ACHN (cell line): ENCODE measurements at places on chromosomes 5 and 9.
A peak's percentile ranks its signal among the peaks of the same experiment; 100 is the strongest.

GRCh38 chr5:170408226-170408625, 19.1 kb upstream of the KCNMB1 start:
- DNase-seq = no peak

DNA sequence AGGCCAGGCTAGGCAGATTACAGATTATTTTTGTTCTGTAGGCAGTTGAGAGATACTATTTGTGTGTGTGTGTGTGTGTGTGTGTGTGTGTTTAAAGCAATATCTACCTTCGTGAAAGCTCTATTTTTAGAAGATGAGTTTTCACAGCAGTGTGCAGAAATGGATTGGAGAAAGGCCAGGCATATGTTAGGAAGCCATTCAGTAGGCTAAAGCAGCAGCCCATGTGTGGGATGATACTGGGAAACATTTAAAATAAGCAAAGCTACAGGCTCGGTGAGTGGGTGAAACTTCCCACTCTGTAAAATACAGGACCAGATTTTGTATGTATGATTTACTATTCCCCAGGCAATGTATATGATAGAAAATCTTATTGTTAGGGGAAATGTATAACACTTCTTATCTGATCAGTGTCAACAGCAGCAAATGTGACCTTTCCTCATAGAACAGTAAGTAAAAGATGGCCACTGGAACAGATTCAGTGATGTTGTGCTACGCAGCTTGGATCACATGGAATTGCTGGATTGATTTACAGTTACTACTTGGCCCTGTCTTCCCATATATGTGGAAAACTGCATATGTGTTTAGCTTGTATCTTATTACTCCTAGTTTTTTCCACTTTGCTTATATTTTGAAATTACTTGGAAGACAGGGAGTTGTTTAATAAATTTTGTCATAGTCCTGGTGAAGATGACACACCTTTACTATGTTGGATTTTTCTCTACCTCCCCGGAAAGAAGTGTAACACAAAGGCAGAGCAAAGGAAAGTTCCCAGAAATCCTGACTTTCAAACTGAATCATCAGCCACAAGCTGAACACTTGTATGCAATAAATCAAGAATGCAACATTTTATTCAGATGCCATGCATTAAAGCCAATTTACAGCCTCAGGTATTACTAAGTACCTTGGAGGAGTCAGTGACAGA, 1077.7 kb upstream of the SEMA6A start:
- no peak for DNase-seq

DNA sequence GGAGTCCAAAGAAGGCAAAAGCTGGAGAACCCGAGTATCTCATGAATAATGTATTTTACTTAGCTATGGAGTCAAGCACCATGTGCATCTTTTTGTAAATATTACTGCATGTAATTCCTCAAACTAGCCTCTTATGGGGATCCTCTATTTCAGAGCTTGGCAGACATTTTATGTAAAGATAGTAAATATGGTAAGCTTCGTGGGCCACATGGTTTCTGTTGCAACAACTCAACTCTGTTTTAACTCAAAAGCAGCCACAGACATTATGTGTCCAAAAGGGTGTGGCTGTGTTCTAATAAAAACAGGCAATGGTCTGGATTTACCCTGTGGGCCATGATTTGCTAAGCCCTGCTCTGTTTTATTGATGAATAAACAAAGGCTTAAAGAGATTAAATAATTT, 17.3 kb downstream of the DAPK1 start:
- DNase-seq = no peak

- peak; percentile 91 for DNase-seq
Measured at GRCh38 chr5:116442095-116442534, 132.5 kb downstream of the SEMA6A start.

DNA sequence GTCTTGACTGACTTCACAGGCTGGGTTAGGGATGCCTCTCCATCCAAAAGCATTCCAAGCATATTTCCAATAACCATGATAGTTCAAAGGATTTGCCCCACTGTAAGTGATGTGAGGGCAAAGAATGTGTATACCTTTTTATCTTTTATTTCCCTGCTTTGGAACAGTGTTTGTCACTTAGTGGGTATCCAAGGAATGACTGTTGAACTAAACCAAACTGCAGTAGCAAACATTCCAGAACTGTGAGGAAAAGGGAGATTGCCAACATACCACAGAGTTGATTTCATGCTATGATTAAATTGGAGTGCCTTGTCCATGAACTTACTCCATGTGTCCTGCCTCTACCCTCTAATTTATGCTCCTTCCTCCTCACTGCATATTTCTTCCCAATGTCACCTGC, 400.0 kb downstream of the KIAA0825 start:
- peak; percentile 79 for DNase-seq

- DNase-seq = no peak
Measured at GRCh38 chr5:152632360-152632759, 227.3 kb upstream of the NMUR2 start.

DNA sequence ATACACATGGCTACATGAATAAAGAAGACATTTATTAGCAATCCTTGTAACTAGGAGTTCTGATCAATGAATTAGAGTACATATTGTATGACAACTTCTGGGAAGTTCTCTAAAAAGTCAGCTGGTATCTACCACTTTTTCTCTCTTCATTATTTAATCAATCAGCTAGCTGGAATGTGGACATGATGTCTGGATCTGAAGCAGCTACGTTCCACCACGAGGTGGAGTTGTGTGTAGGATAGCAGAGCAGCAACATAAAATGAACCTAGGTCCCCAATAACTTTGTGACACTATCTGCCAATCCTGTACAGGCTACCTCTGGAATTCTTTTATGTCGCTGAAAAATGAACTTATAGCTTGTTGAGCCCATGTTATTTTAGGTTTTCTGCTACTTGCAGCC, 32.9 kb upstream of the ENTREP1 start:
- no peak for DNase-seq

GRCh38 chr5:134813827-134814226, 31.9 kb upstream of the C5orf24 start:
- no peak for DNase-seq

- DNase-seq = no peak
Measured at GRCh38 chr9:9819886-9820285, 792.9 kb downstream of the PTPRD start.

- DNase-seq = no peak
Measured at GRCh38 chr5:173884402-173885053, 3.6 kb upstream of the CPEB4 start.

DNA sequence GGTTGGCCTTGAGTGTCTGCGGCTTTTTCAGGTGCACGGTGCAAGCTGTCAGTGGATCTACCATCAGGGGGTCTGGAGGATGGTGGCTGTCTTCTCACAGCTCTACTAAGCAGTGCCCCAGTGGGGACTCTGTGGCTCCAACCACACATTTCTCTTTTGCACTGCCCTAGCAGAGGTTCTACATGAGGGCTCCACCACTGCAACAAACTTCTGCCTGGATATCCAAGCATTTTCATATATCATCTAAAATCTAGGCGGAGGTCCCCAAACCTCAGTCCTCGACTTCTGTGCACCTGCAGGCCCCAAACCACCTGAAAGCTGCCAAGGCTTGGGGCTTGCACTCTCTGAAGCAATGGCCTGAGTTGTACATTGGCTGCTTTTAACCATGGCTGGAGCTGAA, 601.5 kb downstream of the MTRR start:
- no peak for DNase-seq

DNA sequence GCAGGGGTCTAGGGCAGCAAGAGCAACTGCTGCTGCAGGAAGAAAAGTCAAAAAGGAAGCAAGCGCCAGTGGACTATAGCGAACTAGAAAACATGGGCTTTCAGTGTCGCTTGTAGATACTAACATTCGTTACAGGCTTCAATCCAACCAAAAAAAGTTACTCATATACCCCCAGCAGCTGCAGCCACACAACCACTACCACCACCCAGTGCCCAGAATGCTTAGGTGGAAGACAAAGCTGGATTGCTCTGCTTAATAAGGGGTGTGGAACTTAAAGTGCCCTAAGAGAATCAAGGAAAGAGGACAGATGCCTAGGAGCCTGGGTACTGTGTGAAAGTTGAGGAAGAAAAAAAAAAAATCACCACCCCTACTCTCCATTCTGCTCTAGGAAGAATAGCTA, 203.6 kb downstream of the ELAVL2 start:
- no peak for DNase-seq

GRCh38 chr9:131500377-131500776, 2.3 kb upstream of the POMT1 start:
- no peak for DNase-seq

- DNase-seq = peak; percentile 95
Measured at GRCh38 chr5:133240425-133241091, 188.7 kb downstream of the HSPA4 start.

DNA sequence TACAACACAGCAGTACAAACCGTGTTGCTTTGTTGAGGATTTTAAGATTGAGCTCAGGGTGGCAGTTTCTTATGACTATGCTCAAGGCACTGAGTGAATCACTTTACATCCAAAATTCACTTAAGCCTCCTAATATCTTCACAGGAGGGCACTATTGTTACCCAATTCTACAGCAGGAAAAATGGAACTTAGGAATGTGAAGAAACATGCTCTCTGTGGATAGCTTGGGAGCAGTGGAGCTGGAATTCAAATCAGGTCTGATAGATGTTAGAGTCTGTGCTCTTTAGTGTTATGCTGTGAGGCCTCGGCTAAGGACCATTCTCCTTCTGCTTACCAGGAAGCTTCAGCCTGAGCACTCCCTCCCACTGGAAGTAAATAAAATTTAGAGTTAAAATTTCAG, 18.7 kb upstream of the HMHB1 start:
- DNase-seq = no peak

GRCh38 chr5:9716838-9717281, 86.7 kb upstream of the TAS2R1 start:
- DNase-seq = no peak

DNA sequence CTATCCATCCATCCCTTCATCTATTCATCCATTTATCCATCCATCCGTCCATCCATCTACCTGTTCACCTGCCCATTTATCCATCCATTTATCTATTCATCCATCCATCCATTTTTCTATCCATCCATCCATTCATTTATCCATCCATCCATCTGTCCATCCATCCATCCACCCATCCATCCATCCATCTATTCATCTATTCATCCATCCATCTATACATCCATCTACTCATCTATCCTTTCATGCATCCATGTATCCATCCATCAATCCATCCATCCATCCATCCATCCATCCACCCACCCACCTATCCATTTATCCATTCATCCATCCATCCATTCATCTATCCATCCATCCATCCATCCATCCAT, 10.8 kb downstream of the COL27A1 start:
- DNase-seq = no peak

- no peak for DNase-seq
Measured at GRCh38 chr5:76489877-76490688, 87.0 kb downstream of the IQGAP2 start.

GRCh38 chr5:136225796-136226195, 32.8 kb upstream of the SMIM32 start:
- peak; percentile 7 for DNase-seq

DNA sequence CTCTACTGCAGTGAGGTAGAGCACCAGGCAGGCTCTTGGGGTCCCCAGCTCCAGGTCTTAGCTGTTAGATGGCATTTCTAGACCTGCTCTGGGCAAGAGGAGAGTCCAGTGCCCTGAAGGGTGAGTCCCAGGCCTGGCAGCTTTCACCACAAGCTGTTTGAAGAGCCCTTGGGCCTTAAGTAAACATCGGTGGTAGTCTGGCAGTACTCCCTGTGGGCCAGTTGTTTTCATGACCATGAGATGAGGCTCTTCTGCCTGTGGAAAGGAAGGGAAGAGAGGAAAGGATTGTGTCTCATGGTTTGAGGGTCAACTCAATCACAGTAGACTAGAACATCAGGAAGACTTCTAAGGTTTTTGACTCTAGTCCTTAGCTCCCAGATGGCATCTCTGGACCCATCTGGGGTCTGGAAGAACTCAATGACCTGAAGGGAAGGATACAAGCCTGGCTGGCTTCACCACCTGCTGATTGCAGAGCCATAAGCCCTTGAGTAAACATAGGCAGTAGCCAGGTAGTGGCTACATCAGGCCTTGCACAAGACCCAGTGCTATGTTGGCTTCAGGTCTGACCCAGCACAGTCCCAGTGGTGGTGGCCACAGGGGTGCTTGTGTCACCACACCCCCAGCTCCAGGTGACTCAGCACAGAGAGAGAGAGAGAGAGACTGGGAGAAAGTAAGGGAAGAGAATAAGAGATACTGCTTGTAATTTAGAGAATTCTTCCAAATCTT, 114.3 kb upstream of the PCSK5 start:
- no peak for DNase-seq

GRCh38 chr5:96433066-96433447, at the start of gene PCSK1:
TSS of gene PCSK1 (minus strand) at chr5:96433248. CDS start at chr5:96433042, 206 bp downstream.
- no peak for DNase-seq

GRCh38 chr5:170147753-170148264, 42.1 kb downstream of the FOXI1 start:
- DNase-seq = no peak

DNA sequence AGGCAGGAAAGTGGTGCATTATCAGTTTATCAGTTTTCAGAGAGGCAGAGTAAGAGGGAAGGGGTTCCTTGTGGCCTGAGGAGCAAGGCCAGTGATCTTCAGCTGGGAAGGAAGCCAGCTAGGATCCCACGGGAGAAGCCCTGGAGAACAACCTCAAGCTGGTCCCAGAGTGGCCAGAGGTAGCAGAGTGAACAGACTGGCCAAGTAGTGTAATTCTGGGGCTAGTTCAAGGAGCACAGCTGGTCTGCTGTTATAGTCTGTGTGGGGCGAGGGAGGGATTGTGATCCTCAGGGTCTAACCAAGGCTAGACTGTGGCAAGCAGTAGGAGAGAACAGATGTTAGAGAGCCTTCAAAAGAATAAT, 164.6 kb downstream of the CARTPT start:
- DNase-seq = no peak

DNA sequence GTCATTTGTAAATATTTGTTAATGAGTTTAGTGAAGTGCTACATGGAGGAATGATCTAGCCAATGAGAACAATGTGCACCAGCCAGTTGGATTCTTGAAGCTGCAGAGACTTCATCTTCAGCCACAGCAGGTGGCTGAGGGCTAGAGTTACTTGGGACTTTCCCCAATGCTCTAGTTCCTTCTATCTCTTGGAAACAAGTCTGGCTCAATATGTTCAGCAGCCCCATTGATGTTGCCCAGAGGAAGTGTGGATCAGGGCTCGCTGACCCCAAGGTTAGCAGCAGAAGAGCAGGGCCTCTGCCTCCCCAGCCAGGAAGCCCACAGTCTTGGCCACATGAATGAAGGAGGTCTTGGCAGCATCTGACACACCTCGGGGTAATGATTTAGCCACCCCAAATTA, 117.5 kb downstream of the SLC1A3 start:
- DNase-seq = no peak

DNA sequence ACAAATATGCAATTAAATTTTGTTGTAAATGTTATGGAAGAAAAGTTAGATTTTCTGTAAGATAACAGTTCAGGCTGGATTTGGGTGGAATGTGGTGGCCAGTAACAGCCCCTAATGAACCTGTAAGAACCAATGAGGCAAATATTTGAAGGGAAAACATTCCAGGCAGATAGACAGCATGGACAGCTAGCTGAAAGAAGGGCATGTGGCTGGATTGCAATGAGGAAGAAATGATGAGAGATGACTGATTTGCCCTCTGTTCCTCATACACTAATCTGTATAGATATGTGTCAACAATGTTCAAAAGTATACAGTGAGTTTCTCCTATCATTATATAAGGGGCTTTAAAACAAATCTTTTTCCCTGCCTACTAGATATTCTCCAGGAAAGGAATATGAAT, 58.8 kb downstream of the MAN2A1 start:
- no peak for DNase-seq
